Right ventricle myocardium superior (tissue), 1 donor: ENCODE measurements at places on chromosomes 5 and 9. TPM values are rescaled to one million over a fixed set of nuclear protein-coding genes. Genes with fewer than 3 reads are reported as not detected.

GRCh38 chr9:35660966-35661415 is 2.9 kb downstream of the CCDC107 start:
- no peak for DNase-seq

- no peak for DNase-seq
These were observed 26.4 kb downstream of the WHRN start for GRCh38 chr9:114478871-114479270.

SLC27A6 gene
- total RNA-seq = 82.3 TPM

- DNase-seq = no peak
These were observed 11.6 kb upstream of the ITGA1 start for GRCh38 chr5:52776116-52776515.

DNA sequence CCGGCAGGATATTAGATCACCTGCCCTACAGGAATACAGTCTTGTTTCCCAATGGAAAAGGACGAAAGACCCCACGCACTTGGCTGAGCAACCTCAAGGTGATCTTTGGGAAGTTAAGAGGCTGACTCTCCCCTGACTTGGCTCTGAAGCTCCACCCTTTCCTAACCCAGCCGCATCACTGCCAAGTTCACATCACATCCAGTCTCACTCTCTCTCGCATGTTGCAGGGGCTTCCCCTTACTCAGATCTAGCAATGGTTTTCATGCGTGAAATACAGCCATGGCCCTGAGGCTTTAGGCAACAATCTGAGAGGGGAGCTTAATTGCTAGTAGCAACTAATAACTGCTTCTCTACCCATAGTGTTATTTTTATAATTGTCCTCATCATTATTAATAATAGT is 211.6 kb downstream of the DOCK8 start:
- no peak for DNase-seq

DNA sequence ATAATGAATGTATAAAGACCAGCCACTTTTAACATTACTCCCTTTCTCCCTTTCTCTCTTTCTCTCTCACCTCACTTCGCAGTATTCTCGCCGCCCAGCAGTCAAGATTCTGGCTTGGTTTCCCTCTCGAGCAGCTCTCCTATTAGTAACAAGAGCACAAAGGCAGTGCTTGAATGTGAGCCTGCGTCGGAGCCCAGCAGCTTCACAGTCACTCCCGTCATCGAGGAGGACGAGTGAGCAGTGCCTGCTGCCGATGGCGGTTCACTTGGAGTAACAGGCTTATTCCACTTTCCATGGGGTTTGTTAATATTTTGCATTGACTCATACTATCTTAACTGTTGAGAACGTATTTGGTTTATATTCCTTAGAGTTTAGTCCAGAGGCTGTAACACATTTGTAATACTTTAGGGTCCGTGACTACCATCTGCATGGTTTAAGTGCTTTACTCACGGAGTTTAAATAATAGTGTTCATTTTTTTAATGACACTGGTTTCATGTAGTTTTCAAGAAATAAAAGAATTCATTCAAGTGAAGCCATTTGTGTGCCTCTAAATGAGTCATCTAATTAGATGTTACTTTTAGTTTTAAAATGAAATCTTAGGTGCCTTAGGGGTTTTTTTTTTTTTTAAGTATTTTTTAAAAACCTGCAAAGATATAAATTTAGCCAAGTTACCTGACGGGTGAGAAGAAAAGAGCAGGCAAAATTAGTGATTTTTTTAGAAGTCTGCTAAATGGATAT is 8.4 kb upstream of the DMRT3 start:
- no peak for DNase-seq

PCDHGA3 gene
- total RNA-seq = 13.0 TPM

DNA sequence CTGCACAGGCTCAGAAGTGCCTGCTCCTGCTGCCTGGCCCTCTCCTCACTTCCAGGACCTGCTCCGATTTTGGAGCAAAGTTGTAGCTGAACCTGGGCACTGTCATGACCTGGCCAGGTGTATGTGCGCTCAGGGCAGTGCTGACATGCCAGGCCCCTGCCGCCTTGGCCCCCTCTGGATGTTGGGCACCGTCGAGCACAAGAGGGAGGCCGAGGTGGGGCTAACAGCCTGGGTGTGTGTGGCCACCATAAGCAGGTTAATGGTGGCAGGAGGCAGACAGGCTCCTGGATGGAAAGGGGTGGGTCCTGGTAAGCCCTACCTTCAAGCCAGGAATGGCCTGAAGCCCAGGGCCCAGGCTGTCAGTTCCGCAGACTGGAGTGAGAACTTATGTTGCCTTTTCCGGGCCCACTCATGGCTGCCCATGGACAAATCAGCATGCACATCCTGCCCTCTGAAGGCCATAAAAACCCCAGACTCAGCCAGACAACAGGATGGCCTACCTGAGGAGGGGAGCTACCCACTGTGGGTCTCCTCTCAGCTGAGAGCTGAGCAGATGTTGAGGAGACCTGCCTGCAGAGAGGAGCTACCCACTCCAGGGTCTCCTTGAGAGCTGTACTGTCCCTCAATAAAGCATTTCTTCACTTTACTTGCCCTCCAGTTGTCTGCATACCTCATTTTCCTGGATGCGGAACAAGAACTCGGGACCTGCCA is 66.2 kb downstream of the NACC2 start:
- DNase-seq = no peak

GRCh38 chr5:68519143-68519542 is 303.6 kb downstream of the PIK3R1 start:
- no peak for DNase-seq

DNA sequence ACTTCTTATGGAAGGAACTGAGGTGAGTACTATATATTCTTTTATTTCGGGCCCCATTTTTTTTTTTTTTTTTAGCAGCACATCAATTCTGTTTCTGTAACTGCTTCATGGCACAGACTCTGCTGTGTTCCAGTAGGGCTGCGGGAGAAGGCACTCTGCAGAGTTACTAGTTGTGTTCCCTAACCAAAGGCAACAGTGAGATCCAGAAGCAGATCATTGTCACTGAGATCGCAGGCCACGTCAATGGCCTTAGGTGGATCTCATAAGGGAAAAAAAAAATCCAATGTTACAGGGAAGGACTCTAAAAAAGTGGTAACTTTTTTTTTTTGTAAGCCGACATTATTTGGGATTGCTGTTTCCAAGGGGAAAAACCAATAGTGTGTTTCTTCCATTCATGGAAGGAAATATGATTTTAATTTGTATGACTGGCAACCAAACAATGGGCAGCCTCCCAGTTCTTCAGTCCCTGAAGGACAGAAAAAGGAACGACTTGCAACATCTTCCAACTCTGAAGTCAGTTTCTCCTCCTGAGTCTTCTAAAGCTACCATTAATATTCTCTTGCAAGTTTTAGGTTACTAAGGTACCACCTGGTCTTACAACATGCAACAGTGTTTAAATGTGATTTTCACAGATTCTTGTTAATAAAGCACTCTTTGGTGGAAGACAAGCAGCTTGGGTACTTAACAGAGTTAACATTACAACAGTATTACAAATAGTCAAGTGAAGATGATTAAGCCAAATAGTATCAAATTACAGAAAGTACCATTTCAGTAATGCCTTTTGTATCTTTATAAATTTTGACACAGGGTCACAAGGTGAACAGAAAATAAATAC is 52.8 kb downstream of the HABP4 start:
- DNase-seq = no peak

MTAP gene
- 21.2 TPM for total RNA-seq

DNA sequence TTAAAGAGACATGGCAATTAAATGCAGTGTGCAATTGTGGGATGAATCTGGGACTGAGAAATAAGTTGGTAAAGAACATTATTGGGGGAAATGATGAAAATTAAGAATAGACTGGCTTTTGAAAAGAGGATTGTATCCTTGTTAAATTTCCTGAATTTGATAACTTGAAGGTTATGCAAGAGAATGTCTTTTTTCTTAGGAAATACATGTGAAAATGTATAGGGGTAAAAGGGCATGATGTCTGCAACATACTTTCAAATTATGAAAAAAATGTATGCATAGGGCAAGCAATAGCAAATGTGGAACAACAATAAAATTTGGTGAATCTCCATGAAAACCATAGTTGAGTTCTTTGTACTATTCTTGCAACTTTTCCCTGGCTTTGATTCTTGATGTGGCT is 24.1 kb downstream of the PTTG1 start:
- no peak for DNase-seq

GRCh38 chr9:86122311-86122710 is 23.0 kb upstream of the GOLM1 start:
- DNase-seq = no peak

DNA sequence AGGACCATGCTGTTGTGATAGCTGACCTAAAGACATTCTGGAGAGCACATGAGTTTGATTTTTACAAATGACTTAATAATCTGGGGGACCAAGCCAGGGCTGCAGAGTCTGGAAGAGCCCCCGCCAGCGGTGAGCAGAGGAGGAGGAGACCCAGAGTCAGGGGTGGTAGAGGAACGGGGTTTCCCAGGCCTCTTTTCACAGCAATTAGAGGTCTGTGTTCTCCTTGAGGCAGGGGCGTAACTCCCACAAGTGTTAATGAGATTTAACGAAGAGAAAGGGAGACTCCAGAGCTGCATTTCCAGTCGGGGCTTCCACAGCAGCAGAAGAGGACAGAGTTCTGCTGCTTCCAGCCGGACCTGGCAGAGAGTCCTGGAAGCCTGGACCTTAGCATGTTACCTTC is 137.9 kb upstream of the SLC24A2 start:
- DNase-seq = no peak

- no peak for DNase-seq
These were observed 70.3 kb upstream of the TARS1 start for GRCh38 chr5:33370466-33370859.

DNA sequence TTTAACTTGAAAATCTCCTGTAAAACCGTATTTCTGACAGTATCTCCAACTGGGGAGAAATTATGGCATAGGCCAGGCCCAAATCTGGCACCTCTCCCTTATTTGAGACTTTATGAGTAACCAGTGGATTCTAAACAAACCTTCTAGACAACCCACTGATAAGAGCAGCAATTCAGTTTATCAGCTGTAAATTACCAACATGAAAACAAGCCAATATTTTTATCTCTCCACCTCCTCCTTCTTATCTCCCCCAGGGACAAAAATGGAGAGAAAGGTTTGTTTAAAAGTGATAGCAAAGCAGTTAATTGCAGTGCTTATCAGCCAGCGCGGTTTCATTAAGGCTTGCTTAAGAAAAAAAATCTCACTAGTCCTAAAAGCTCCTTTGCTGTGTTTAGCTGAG is 53.8 kb downstream of the KCNV2 start:
- DNase-seq = no peak

EIF4E1B gene
- total RNA-seq = not detected

DNA sequence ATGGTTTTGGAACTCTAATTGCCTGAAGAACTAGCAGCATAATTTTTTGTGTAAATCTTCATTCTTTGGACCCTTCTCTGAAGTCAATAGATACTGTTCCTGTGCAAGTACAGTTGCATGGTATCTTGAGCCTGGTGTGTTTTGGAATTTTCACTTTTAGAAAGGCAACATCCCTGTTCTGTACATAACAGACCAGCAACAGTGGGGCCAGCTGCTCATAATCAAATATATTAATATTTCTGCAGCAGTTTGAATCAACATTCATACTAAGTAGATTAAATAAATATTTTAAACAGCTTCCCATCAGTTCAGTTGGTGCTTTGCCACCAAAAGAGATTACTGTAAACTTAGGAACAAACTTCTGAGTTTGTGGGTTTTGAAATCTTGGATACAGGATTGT is 97.9 kb downstream of the CD180 start:
- DNase-seq = no peak

DNA sequence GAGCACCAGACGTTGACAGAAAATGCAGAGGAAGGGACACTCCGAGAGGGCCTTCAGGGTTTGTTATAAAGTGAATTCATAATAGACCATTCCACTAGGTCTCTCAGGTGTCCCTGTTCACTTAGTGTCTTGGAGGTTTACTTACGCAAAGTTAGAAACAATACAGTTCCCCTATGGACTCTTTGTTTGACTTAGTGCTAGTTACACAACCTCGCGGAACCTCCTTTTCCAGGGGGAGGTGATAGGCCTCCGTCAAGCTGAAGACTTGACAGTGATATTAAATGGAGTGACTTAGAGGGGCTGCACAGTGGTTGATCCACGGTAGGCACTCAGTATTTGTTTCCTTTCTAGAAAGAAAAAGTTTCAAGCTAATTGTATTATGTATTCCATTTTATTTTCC is 1.3 kb downstream of the CCT5 start:
- DNase-seq = no peak

GRCh38 chr5:126995039-126995438 is 35.3 kb downstream of the MARCHF3 start:
- no peak for DNase-seq
